Fibroblast of skin of right biceps (primary cell): ENCODE measurements at places on chromosomes 16 and 17.

GRCh38 chr17:33486135-33486885 lies 193.2 kb upstream of the ASIC2 start:
- no peak for DNase-seq

DNA sequence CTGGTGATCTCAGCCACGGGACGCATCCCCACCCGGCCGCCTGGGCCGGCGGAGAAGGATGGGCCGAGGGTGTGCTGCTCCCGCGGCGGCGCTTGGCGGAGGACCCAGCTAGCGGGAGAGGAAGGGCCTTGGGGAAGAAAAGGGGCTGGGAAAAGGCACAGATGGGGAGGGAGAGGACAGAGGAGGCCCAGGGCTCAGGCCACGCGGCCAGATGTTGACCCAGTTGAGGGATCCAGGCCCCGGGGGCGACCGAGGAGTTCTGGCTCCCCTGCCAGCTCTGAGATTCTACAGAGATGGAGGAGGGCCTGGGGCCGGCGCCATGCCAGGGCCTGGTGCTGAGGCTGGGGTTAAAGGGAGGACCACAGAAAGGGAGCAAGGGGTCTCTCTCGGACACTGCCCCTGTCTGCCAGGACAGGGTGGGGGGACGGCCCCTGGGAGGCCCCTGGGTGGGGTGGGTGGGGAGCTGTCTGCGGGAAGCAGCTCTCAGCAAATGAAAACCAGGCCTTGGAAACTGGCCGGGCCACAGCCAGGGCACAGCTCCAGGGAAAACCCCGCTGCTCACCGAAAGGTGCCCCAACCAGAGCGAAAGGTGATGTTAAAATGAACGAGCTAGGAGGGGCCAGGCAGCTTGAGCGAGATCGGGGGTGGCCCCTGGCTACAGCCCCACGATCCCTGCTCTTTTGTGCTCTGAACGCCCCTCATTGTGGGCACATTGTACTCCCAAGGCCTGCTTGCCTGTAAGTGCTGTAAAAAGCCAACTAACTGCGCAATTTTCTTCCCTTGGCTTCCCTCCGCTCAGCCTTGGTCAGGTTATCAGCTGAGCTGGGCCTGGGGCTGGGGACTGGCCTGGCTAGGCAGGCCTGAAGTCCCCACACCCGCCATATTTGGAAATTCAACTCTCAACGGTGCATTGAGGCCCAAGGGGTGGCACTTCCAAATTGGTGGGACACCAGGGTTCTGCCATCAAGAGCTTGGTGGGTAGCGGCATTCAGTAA lies 191.4 kb downstream of the ZNF423 start:
- DNase-seq: no peak

DNA sequence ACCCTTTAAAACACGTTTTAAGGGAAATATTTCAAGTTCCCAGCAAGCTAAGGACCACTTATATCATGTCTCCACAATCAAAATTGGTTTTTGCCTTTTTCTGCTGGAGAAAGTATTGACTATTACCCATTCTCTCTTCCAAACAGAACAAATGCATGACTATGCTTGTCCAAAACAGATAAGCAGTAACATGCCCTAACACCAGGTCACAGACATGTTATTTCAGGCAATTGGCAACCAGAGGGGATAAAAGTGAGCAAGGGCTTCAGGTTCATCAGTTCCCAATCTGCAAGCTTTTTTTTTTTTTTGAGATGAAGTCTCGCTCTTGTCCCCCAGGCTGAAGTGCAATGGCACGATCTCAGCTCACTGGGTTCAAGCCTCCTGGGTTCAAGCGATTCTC lies 15.0 kb downstream of the SKA2 start:
- DNase-seq: no peak

DNA sequence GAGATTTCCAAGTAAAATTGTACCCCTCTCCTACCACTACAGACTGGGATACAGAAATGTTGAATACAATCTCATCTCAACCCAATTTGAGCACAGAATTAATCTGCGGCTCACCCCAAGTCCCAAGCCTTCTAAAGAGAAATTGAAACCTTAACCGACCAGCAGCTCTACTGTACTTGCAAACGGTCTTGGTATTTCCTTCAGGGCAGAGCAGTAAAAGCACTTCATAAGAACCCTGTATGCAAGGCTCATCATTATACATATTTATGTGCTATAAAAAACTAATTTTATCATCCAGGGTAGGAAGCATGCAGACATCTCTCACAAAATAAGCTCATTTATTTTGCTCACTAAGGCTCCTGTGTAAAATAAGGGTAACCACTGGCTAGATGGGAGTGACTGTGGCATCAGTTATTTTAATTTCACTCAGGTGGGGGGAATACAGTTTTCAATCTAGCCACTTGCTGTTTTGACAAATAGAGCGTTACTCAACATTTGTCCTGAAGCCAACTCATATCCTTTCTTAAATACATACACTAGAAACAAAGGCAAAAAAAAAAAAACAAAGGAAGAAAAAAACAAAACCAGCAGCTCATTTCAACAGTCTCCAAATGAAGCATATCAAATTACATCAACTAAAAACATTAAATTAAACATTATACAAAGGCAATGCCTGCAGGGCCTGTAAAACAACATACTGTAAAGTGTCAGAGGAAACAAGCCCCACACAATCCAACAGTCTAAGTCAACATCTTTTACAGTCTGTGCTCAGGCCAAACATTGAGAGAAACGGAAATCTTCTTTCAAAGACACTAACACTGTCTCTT lies 65.0 kb downstream of the PARN start:
- peak; percentile 16 for DNase-seq

DNA sequence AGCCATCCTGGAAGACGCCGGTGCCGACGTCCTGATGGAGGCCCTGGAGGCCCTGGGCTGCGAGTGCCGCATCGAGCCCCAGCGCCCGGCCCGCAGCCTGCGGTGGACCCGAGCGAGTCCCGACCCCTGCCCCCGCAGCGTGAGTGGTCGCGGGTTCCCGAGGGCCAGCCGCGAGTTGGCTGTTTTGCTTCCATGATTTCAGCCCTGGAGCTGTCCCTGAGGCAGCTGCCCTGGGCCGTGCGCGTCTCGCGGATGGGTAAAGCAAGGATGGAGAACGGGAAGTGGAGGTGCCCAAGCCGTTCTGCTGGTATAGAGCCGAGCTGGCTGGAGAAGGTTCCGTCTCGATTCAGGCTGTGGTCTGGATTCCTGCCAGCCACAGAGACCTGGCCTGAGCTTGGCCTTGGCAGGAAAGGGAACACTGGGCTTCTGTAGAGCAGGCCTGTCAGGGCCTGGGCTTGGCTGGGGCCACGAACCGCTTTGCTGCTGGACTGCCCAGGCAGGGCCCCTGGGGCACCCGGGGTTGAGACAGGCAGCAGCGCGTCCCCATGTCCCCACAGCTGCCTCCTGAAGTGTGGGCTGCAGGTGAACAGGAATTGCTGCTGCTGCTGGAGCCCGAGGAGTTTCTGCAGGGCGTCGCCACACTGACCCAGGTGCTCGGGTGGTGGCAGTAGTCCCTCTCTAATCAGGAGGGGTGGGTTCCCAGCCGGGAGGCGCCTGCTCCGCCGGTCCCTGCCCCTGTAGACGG lies 941 bp upstream of the MRPS34 start:
- DNase-seq: no peak

GRCh38 chr17:39132192-39132610 lies 19.2 kb downstream of the PLXDC1 start:
- DNase-seq: peak; percentile 92

GRCh38 chr17:48545022-48545375 lies at the start of gene HOXB2:
TSS of gene HOXB2 (minus strand) at chr17:48545109. CDS start at chr17:48544911, 198 bp downstream.
- DNase-seq: peak; percentile 77

- peak; percentile 37 for DNase-seq
These were observed 5.2 kb upstream of the MYH4 start for GRCh38 chr17:10474536-10474935.

- DNase-seq: no peak
These were observed 22.6 kb upstream of the FAM20A start for GRCh38 chr17:68623811-68624210.

DNA sequence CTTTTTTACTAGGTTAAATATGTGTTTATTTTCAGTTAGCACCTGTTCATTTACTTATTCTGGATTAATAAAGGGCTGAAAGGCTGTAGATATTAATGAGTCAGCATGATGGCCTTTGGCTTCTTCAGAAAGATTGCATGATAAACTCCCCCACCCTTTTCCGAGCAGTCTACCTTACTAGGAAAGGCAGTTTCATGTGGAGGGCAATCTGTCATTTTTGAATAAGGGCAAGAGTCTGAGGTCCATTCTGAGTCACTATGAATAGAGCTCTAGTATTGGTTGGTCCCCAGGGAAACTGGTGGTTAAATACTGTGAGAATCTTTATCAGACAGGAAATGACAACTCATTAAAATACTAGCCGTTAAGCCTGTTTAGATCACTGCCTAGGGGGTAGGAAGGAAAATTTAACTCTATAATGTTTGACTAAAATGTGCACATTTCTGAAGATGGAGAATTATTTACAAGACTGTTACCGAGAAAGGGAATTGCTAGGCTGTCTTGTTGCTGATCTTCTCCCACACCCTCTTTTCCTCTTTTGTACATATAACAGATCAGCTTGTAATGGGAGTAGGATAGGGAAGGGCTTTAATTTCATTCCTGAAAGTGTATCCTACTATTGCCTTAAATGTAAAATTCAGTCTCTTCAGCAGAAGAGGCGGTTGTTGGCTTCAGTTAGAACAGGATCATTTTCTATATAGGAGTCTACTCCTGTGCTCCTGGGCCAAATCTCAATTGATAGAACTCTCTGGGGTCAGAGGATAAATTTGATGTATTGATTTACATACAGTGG lies 63.3 kb downstream of the TUBD1 start:
- peak; percentile 100 for DNase-seq

DNA sequence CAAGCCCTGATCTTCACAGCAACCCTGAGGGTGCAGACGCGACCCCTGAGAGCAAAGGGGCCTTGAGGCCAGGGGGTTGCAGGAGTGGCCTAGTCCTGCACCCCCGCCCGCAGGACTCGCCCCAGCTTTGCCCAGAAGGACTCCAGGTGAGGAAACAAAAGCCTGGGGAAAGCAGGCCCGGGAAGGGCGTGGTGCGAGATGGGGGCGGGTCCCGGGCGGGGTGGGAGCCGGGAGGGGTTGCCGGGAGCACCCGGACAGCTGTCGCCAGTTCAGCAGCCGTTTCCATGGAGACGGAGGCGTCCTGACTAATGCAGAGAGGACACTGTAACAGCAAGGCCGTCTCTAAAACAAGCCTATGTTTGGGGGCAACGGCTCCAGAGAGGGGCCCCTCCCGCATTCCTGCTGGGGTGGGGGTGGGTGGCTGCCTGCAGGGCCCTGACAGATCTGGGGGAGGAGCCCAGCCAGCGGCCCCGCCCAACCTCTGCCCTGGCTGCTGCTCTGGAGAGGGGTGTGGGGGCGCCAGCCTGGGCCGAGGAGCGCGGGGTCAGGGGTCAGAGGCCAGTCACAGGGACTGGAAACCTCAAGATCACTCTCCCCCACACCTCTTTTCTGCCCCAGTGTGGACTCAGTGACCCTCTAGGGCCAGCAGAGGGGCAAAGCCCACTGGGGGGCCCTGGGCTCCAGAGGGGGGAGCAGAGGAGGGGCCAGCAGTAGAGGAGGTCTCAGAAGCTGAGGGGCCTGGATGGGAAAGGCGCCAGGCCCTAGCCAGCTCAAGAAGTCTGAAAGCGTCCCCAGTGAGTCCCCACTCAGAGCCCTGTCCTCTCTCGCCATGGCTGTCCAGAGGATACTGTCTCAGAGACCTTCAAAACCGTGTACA lies 3.1 kb upstream of the TPPP3 start:
- DNase-seq: peak; percentile 87

DNA sequence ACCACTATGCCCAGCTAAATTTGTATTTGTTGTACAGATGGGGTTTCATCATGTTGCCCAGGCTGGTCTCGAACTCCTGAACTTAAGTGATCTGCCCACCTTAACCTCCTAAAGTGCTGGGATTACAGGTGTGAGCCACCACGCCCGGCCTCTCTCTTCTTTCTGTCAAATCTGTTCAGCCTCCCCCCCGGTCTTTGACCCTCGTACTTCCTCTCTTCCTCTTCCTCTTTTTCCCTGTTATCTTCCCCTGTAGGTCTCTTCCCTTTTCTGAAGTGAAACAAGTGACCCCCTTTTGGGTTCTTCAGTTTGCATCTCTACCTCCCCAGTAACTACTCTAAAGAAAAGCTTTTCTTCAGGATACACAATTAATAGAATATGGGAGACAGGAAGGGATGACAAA lies 31.7 kb upstream of the DHX40 start:
- DNase-seq: no peak

GRCh38 chr16:27323781-27324561 lies 10.2 kb downstream of the IL4R start:
- no peak for DNase-seq

- DNase-seq: no peak
These were observed 43.9 kb upstream of the AQP8 start for GRCh38 chr16:25172831-25173230.

GRCh38 chr16:87465306-87465705 lies 27.5 kb downstream of the ZCCHC14 start:
- DNase-seq: peak; percentile 76
